ENCODE measurements at places on chromosomes 12 and 14.

DNA sequence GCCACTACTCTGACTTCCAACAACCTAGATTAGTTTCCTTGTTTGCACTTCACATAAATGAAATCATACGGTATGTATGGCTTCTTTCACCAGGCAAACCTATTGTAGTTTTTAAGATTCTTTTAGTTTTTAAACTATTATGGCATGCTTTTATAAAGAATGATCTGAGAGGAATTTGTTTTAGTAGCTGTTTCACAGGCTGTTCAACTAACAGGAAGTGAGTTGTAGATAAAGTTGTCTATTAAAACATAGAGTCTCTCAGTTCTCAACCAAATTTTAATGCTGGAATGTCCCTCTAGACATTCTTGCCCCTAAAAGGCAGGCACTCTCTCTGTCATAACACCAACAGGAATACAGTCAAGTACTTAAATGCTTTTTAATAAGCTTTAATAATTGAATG is 102.7 kb upstream of the DACT1 start:
- DNase-seq: no peak

- DNase-seq: peak; percentile 30
Observed at GRCh38 chr14:104723651-104724406, at the start of gene ADSS1. Gene ADSS1 (plus strand): TSS chr14:104724229. CDS start chr14:104724271, 42 bp downstream.

DNA sequence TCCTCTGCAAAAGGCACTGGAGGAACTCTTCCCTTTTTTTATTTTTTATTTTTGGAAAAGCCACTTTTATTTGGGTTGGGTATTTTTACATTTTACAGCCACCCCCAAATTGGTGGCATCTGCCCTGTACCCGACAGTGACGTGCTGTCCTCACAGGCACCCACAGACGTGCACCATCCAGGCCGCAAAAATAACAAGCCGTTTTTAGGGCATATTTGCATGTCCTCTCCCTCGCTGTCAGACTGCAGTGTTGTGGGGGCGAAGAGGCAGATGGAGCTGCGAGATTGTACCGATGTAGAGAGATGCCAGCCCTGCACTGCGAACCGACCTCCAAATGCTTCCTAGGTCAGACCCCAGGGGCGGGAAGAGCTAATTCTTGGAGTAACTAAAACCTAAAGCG is 12.2 kb downstream of the JDP2 start:
- no peak for DNase-seq

- no peak for DNase-seq
Observed at GRCh38 chr12:2710701-2711100, 84.1 kb upstream of the FKBP4 start.

GRCh38 chr12:50924439-50925341 is 27.7 kb upstream of the HIGD1C start:
- peak; percentile 8 for DNase-seq

DNA sequence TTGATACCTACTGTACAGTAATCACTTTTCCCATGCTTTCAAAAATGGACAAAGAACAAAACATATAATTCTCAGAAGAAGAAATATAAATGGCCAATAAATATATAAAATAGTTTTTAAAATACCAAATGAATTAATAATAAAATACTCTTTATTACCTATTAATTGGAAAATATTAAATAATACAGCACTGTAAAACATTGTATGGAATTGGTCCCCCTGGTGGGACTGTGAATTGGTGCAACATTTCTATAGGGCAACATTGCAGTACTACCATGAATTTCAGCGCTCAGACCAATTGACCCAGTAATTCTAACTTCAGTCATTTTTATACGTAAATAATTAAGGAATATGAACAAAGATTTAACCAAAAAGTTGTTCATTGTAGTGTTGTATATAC is 162.6 kb downstream of the PELI2 start:
- DNase-seq: no peak

DNA sequence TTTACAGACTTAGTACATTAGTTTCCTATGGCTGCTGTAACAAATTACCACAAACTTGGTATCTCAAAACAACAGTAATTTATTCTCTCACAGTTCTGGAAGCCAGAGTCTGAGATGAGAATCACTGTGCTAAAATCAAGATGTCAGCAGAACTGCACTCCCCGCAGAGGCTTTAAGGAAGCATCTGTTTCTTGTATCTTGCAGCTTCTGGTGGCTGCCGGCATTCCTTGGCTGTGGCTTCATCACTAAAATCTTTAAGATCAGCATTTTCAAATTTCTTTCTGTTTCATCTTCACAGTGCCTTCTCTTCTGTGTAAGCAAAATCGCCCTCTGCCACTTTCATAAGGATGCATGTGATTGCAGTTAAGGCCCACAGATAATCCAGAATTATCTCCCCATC is 9.4 kb downstream of the STON2 start:
- no peak for DNase-seq

- DNase-seq: peak; percentile 51
Observed at GRCh38 chr12:14956024-14956891, 5.1 kb downstream of the ARHGDIB start.

DNA sequence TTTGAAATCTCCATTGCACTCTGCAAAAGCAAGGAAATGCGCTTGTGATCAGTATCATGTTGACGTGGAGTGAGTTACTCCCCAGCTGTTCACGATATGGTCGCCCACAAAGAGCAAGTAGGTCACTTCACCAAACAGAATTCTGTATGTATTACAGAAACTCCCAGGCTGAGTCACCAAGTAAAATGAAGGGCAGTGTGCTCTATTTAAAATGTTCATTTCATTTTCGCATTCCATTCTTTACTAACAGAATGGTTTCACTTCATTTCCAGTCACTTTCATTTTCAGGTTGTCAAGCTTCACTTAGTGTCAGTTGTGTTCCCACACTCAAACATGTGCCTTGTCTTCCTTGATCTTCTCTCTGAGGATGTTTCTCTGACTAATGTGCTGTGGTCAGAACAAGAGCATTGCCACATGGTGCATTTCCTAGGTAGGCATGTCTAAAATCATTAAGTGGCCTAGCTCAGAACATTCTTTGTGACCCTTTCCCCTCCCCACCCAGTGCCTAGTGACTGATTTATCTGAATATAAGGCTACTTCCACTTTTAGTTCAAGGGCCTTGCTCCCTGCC is 391.2 kb downstream of the RAD51B start:
- DNase-seq: peak; percentile 51

DNA sequence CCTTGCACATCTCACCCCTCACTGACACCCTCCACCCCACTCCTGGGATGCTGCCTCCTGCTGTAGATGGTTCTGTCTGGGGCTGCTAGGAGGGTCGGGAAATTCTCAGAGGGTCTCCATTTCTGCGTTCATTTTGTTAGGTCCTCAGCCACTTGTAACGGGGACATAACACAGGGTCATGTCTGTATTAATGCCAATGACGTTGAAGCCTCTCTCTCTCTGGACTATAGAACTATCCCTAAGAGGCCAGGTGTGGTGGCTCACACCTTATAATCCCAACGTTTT is 14.6 kb downstream of the SIVA1 start:
- DNase-seq: no peak
